Muscle of leg (tissue), 16 donors: ENCODE measurements at places on chromosomes 1 and 21.

DNA sequence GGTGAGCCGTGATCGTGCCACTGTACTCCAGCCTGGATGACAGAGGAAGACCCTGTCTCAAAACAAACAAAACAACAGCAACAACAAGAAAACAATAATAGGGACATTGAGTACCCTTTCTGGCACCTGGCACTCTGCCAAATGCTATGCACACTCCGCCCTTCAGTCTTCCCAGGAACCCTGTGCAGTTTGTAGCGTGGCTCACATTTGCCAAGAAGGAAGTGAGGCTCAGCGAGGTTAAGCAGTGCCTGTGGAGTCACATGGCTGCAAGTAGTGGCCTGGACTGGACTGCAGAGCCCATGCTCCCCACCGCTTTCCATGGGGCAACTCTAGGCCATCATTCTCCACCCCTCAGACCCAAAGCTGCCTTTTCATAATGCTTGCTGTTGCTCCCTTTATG is 5.3 kb upstream of the EVA1B start:
- peaks cover 5% of the 10 kb centered on the region for H3K27me3 ChIP-seq
- H3K4me3 ChIP-seq = no peak overlapping the region
- no peak overlapping the region for H3K27ac ChIP-seq
- H3K4me1 ChIP-seq = peaks cover 16% of the 10 kb centered on the region
- DNase-seq = peak; percentile 66

GRCh38 chr1:241627453-241628259 is 12.5 kb downstream of the CHML start:
- peak; percentile 43 for DNase-seq
- no peaks in the 10 kb centered on the region for H3K36me3 ChIP-seq

GRCh38 chr1:72636631-72637030 is 354.3 kb upstream of the NEGR1 start:
- H3K27me3 ChIP-seq = no peaks in the 10 kb centered on the region
- H3K27ac ChIP-seq = no peak overlapping the region
- H3K4me3 ChIP-seq = no peak overlapping the region
- H3K4me1 ChIP-seq = no peaks in the 10 kb centered on the region

- H3K36me3 ChIP-seq = no peaks in the 10 kb centered on the region
- H3K4me3 ChIP-seq = no peak overlapping the region
- H3K27me3 ChIP-seq = peaks cover 18% of the 10 kb centered on the region
Measured at GRCh38 chr1:18573170-18573569, 57.5 kb upstream of the PAX7 start.

GRCh38 chr1:32020339-32020738 is 6.7 kb downstream of the KHDRBS1 start:
- H3K4me1 ChIP-seq = peaks cover 18% of the 10 kb centered on the region
- peaks cover 13% of the 10 kb centered on the region for H3K36me3 ChIP-seq
- H3K27me3 ChIP-seq = no peaks in the 10 kb centered on the region
- H3K4me3 ChIP-seq = no peak overlapping the region

DNA sequence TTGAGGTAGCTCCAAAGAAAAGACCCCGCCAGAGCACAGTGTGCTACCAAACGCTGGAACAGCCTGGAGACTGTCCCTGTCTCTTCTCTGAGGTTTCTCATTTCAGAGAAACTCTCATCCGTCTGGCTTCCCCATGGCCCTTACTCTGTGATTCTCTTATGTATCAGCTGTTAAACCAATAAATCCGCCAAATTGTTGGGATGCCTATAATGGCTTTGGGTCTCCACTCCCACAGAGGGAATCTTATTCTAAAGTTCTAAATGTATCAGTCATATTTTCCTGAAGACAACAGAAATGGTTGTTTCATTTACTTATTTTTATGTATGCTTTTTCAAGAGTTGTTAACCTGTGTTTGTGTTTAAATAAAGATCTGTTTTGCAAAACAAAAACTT is 4.0 kb downstream of the ERG start:
- no peak overlapping the region for H3K27ac ChIP-seq
- H3K4me1 ChIP-seq = peaks cover 8% of the 10 kb centered on the region
- no peak for DNase-seq
- no peaks in the 10 kb centered on the region for H3K27me3 ChIP-seq

GRCh38 chr1:214472364-214472763 is 79.0 kb downstream of the PTPN14 start:
- H3K27ac ChIP-seq = no peak overlapping the region
- H3K36me3 ChIP-seq = no peaks in the 10 kb centered on the region
- H3K4me1 ChIP-seq = no peaks in the 10 kb centered on the region
- no peak overlapping the region for H3K4me3 ChIP-seq

DNA sequence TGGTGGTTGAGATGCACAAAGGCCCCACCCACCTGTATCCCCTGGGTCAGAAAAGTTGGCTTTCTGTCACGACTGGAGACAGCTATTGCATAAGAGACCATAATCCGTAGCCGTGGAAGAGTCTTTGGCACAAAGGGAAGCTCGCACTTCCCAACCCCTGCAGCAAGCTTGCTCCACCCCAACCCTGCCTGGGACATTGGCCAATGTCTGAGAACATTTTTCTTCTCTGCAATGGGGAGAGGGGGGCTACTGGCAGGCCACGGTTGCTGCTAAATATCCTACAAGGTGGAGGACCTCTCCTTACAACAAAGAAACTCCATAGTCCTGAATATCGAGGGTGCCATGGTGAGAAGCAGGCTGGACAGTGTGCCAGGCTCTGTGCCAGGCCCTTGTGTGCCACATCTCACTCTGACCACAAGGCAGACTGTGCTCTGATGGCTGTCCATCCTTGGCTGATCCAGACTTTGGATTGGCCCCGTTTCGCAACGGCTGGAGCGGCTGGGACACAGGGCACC is 104.1 kb downstream of the CSMD2 start:
- H3K36me3 ChIP-seq = no peaks in the 10 kb centered on the region
- H3K27me3 ChIP-seq = peaks cover 2% of the 10 kb centered on the region
- H3K4me3 ChIP-seq = no peak overlapping the region
- H3K4me1 ChIP-seq = peaks cover 20% of the 10 kb centered on the region
- H3K27ac ChIP-seq = no peak overlapping the region

GRCh38 chr21:31660591-31660990 is 1.1 kb downstream of the SOD1 start:
- H3K27ac ChIP-seq = peak overlapping the region; percentile 66
- DNase-seq = peak; percentile 69
- H3K4me3 ChIP-seq = peak overlapping the region; percentile 68
- H3K27me3 ChIP-seq = no peaks in the 10 kb centered on the region
- peaks cover 6% of the 10 kb centered on the region for H3K4me1 ChIP-seq

- no peaks in the 10 kb centered on the region for H3K4me1 ChIP-seq
- no peaks in the 10 kb centered on the region for H3K36me3 ChIP-seq
- DNase-seq = no peak
- H3K4me3 ChIP-seq = no peak overlapping the region
Measured at GRCh38 chr1:245378311-245378722, 223.5 kb downstream of the KIF26B start.

DNA sequence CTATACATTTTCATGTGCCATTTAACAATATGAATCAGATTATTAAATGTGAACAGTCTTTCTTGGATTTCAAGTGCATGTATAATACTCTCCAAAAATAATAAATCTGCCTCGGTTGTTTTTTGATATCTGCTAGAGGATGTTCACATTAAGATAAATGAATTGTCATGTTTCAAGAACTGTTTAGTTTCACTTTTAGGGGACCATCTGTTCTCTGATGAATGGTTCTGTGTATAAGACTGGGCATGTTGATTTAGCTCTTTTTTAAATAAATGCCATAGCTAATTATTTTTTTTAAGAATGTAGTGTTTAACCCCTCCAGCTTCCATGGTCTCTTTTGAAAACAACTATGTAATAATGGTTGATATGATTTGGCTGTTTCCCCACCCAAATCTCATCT is 1245.1 kb upstream of the ADGRL4 start:
- no peak overlapping the region for H3K27ac ChIP-seq
- no peaks in the 10 kb centered on the region for H3K27me3 ChIP-seq
- H3K4me3 ChIP-seq = no peak overlapping the region
- no peak for DNase-seq
- no peaks in the 10 kb centered on the region for H3K4me1 ChIP-seq
- H3K36me3 ChIP-seq = no peaks in the 10 kb centered on the region

DNA sequence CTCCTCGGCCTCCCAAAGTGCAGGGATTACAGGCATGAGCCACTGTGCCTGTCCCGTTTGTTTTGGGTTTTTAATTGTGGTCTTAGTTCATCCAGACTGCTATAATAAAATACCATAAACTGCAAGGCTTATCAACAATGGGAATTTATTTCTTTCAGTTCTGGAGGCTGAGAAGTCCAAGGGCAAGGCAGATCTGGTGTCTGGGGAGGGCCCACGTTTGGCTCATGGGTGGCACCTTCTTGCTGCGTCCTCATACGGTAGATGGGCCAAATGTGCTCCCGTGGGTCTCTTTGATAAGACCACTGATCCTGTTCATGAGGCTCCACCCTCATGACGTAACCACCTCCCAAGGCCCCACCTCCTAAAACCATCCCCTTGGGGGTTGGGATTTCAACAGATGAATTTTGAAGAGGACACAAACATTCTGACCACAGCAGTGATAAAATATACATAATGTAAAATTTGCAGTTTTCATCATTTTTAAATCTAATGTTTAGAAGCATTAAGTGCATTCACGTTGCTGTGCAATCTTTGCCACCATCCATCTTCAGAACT is 133.4 kb upstream of the ERRFI1 start:
- H3K4me3 ChIP-seq = no peak overlapping the region
- H3K27me3 ChIP-seq = peaks cover 2% of the 10 kb centered on the region
- DNase-seq = no peak
- H3K4me1 ChIP-seq = peaks cover 9% of the 10 kb centered on the region

GRCh38 chr1:37474697-37475379 is 458 bp downstream of the ZC3H12A start:
- H3K36me3 ChIP-seq = peaks cover 21% of the 10 kb centered on the region
- H3K27me3 ChIP-seq = no peaks in the 10 kb centered on the region
- peak overlapping the region; percentile 68 for H3K4me3 ChIP-seq
- H3K4me1 ChIP-seq = peaks cover 63% of the 10 kb centered on the region

GRCh38 chr1:229105109-229105508 is 165.8 kb upstream of the RAB4A start:
- no peak overlapping the region for H3K27ac ChIP-seq
- H3K27me3 ChIP-seq = peaks cover 3% of the 10 kb centered on the region
- H3K36me3 ChIP-seq = no peaks in the 10 kb centered on the region
- H3K4me3 ChIP-seq = no peak overlapping the region

DNA sequence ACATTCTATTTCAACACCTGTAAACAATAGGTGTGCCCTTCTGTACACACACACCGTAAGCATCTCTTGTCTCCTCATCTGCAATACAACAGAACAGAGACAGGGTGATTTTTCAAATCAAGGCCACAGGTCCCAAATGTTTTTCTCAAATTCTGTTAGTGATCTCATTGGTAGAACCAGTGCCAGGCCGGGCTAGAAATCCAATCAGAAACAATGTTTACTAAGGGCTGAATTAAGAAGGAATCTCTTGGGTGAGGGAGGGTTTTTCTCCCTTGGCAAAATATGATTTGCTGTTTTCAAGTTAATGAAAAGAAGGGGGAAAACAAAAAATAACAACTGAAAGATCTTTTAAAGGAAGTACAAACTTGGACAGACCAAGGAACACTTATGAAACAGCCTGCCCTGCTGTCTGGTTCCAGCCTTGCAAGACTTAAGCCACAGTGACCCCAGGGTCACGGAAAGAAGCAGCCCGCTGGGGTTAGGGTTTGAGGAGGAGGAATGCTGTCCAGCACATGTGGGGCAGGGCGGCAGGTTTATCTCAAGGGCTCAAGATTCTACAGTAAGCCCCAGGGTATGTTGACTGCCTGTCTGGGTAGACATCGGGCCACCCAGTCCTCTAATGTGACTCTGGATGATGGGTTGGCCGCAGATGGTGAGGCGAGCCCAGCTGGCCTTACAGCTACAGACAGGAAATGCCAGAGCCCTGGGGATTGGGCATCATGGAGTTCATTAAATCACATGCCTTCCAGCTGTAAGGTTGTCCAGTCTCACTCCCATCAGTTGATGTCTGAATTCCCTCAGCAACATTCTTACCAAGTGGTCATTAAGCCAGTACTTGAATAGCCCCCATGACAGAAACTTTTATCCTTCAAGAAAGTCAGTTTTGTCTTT is 73.3 kb upstream of the SLC44A3 start:
- H3K36me3 ChIP-seq = no peaks in the 10 kb centered on the region
- H3K27me3 ChIP-seq = no peaks in the 10 kb centered on the region
- no peak overlapping the region for H3K27ac ChIP-seq
- no peak overlapping the region for H3K4me3 ChIP-seq
- no peak for DNase-seq

DNA sequence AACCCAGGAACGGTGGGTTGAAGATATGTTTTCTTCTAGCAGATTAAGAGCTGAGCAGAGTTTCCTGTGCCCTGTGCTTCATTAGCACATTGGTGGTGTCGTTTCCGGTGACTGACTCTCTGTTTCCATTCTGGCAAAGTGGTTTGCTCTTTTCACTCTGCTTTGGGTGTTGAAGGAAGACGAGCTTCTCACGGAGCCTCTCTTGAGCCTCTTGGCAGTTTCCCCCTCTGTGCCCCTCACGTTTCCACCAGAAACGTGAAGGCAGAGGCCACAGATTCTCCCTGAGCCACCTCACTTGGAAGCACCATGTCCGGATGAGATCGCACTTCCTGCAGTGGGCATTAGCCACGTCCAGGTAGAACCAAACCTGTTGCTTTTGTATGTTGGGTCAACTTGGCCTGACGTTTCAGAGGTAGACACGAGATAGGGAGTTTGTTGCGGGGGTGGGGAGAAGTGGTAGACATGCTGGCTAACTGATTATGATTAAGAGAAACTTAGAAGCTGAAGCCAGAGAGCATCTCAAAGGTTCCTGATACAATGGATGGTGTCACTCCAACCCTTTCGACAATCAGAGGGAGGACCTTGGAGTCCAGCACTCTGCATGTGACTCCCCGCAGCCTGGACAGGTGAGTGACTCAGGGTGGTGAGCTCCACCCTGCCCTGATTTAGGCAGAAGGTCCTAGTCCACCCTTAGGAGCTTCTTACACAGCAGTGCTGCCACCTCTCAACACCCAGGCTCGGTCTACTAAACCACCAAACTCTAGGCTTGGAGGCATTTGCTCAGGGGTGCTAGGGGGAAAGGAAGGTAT is at the start of gene LAX1:
TSS of gene LAX1 (plus strand) at position 155 of the 809 bp plus-strand sequence. CDS start at position 538, 383 bp downstream.
- H3K27ac ChIP-seq = no peak within 1 kb of the TSS
- no peaks in the 10 kb centered on the region for H3K27me3 ChIP-seq
- no peaks in the 10 kb centered on the region for H3K36me3 ChIP-seq
- peaks cover 13% of the 10 kb centered on the region for H3K4me1 ChIP-seq
- H3K4me3 ChIP-seq = no peak within 1 kb of the TSS
- DNase-seq = peak; percentile 23

DNA sequence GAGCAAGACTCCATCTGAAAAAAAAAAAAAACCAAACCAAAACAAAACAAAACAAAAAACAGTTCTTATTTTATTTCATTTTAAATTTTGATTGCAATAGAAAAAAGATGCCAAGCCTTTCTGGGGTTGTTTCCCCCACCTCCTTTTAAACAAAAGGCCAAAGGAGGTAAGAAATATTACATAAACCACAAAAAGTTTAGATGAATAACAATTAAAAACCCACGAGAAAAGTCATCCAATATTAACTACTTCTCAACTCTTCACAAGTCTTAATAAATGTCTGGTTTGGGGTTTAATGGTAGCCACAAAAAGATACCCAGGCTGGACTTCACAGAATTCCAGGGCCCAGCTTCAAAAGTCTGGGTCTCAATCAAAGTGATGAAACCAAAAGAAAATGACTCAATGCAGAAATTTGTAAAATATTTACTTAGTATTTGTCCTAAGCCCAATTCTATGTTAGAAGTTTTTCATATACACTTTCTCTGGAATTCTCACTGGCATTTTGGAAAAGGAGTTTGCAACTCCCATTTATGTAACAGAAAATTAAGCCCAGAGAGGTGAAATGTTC is 47.0 kb upstream of the SDC3 start:
- H3K27me3 ChIP-seq = no peaks in the 10 kb centered on the region
- no peaks in the 10 kb centered on the region for H3K4me1 ChIP-seq
- H3K27ac ChIP-seq = no peak overlapping the region
- H3K4me3 ChIP-seq = no peak overlapping the region
- H3K36me3 ChIP-seq = peaks cover 46% of the 10 kb centered on the region
- no peak for DNase-seq
